ENCODE measurements at places on chromosomes 5 and 9.

- DNase-seq: no peak
These were observed 106.0 kb upstream of the PTPN3 start for GRCh38 chr9:109604131-109604530.

GRCh38 chr5:89946508-89946907 is 463.0 kb downstream of the CETN3 start:
- DNase-seq: no peak

- DNase-seq: no peak
These were observed 70.4 kb downstream of the GADD45G start for GRCh38 chr9:89675058-89675742.

DNA sequence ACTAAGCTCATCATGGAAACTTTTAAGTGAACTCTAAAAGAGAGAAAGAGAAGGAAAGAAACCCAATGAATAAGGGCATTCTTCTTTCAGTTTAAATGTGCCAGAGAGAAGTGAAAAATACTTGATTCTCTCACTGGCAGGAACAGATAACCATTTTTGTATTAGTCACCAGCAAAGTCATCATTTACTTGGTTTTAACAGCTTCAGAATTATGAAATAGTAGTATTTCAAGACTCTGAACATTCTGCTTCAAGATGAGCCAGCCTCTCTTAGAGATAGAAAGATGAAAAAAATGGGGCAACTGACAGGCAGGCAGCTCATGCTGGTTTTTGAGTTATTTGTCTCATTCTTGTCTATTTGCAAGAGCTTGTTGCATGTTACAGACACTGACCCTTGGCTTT is 103.5 kb downstream of the GCNT1 start:
- no peak for DNase-seq

GRCh38 chr9:117459913-117460312 is 45.1 kb upstream of the ASTN2 start:
- DNase-seq: no peak

DNA sequence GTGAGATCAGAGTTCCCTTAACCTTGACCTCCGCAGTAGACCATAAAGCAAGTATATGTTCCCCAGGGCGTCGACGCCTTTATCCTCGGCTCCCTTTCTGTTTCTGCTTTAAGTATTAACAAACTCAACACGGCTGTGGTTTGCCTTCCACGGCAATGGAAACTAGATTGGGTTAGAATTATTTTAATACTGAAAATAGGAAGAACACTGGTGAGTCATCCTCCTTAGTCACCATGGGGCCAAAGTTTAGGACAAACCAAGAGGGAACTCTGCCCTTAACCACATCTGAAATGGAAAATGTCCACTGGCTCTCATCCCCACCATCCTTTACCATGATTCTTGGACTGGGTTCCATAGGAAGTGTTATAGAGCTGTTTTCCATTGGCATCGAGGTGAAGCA is 386.1 kb downstream of the ACTL7B start:
- no peak for DNase-seq
